GM12864 (cell line): ENCODE measurements at places on chromosomes 2 and 18.

DNA sequence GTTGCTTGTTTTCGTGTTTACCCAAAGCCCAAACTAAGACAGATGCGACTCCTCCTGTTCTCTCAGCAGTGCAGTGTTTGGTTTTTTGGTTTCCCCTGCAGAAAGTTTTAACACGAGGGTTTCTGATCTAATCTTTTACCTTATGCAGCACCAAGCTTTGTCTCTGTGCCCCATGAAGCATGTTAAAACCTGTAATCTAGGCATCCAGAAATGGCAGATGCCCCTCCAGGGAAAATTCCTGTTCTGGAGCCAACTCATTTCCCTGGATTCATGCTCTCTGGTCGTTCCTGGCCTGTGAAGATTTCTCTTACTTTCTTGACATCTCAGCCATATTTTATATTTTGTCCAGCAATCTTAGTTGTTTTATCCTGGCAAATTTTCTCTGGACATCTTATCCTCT is 91.5 kb downstream of the LTBP1 start:
- no peak for DNase-seq

- DNase-seq = no peak
Measured at GRCh38 chr18:49625021-49625691, 63.3 kb downstream of the LIPG start.

DNA sequence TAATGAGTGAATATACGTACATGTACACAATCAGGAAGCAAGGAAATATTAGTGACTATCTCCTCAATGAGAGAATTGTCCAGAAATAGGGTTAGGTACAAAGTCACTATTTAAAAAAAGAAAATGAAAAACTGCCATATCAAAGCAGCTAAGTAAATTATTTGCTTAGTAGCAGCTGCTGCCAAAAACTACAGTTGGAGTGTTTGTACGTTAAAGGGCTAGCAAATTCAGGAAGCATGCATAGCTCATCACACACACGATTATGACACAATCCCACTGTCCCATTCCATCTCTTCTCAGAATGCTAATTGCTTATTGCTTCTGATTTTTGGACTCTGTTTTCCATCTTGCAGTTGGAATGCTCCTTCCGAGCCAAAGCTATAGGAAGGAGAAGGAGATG is 2012.5 kb upstream of the LRRTM1 start:
- DNase-seq = no peak

- peak; percentile 29 for DNase-seq
Measured at GRCh38 chr2:37871456-37872191, 53.5 kb upstream of the RMDN2 start.

DNA sequence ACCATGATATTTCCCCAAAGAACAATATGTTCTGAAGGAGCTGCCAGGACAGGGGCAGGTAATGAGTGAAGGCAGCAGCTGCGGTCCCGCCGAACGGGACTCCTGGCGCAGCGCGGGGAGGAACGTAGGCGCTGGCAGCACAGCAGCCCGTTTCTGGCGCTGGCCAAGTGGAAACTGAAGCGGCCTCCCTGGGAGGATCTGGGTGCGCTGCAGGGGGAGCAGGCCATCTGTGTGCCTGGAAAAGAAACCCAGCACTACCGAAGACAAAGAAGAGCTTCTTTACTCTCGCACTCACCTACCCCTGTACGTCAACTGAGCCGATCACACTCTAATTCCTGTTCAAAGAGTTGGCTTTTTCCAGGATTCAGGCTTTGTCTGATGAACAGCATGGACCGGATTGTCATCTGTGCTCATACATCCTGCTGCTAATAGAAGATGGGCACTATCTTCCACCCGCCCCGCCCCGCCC is 11.8 kb downstream of the G6PC2 start:
- no peak for DNase-seq

DNA sequence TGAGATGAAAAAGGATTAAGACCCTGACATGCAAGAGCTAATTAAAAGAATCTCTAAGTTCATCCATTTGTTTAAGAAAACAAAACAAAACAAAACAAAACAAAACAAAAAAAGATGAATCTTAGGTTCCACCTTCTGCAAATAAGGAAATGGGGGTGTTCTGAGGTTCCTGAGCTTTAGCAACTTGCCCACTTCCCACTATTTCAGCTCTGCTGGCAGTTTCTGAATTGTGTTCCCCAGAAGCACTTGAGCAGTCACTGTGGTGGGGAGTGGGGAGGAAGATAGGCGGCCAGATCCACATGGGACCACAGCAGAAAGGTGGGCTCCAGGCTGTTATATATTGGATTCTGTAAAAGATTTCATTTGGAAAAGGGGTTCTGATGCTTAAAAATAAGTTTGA is 20.3 kb downstream of the INO80C start:
- no peak for DNase-seq
